ENCODE measurements at places on chromosomes 13 and 19.

- no peak for DNase-seq
Observed at GRCh38 chr13:101080616-101081015, 335.7 kb downstream of the NALCN start.

DNA sequence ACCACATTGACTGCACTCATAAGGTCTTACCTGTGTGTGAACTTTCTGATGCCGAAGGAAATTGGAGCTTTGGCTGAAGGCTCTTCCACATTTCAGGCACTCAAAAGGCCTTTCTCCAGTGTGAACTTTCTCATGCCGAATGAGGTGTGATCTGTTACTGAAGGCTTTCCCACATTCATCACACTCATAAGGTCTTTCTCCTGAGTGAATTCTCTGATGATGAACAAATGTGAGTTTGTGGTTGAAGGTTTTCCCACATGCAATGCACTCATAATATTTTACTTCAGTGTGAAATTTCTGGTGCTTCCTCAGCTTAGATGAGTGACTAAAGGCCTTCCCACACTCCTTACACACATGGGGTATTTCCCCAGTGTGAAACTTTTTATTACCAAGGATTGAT lies 5.7 kb downstream of the ZNF132 start:
- no peak for DNase-seq

DNA sequence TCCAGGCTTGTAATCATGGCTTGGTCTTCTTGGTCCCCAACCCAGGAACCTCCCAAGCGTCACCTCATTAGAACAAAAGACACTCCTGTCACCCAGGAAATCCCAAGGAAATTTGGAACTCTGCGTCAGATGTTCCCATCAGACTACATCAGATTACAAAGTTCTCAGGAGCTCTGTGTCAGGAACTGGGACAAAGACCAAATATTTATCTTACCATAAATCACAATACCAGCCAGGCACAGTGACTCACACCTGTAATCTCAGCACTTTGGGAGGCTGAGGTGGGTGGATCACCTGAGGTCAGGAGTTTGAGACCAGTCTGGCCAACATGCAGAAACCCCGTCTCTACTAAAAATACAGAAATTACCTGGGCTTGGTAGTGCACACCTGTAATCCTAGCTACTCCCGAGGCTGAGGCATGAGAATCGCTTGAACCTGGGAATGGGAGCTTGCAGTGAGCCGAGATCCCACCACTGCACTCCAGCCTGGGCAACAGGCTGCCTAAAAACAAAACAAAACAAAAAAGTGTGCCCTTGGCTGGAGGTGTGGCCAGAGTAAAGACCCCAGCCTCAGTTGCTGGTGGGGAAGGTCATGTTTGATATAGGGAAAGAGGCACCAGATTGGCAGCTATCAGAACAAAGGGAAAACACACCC lies 16.7 kb upstream of the CCDC124 start:
- DNase-seq: no peak

DNA sequence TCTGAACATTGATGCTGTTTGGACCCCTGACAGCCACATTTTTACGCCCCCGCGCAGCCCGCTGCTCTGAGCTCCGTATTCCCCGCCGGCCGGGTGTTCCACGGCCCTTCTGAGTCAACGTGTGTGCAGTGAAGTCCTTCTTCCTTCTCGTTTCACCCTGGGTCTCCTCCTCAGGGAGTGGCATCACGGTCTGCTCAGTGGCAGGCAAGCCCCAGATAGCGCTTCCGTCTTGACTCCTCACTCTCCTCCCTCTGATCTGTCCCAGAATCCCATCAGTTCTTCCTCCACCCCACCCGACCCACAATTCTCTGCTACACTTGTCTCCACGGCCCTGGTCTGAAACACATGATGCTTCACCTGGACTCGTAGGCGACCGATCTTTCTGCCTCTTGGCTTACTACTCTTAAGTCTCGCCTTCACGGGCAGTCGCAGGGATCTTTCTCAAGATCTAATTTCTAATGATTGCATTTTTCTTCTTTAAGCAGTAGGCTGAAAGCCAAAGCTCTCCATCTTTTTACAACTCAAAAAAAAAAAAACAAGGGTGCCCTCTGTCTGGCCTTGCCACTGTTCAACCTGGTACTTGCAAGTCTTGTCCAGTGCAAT lies 33.9 kb downstream of the CCNE1 start:
- no peak for DNase-seq

GRCh38 chr13:105177265-105177900 lies 1358.1 kb downstream of the EFNB2 start:
- no peak for DNase-seq

- no peak for DNase-seq
Observed at GRCh38 chr19:40270362-40271089, 14.6 kb downstream of the AKT2 start.

Measured in COLO829 (cell line).